PC-9 (cell line): ENCODE measurements at places on chromosomes 13 and 19.

DNA sequence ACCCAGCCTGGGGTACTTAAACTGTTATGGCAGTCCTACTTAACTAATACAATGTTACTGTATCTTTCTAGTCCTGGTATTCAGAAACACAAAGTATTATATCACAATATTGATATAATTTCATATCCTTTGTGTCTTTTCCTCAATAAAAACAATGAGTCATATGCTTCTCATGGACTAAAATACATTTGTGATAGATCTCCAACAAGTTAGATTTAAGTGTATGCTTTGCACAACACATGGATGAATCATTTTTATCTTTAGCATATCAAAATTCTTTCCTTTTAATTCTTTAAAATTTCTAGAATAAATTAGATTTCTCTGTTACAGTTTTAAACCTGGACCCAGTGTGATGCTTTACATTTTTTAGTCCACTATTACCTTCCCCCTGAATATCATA is 1357.8 kb upstream of the ATXN8OS start:
- DNase-seq: no peak

DNA sequence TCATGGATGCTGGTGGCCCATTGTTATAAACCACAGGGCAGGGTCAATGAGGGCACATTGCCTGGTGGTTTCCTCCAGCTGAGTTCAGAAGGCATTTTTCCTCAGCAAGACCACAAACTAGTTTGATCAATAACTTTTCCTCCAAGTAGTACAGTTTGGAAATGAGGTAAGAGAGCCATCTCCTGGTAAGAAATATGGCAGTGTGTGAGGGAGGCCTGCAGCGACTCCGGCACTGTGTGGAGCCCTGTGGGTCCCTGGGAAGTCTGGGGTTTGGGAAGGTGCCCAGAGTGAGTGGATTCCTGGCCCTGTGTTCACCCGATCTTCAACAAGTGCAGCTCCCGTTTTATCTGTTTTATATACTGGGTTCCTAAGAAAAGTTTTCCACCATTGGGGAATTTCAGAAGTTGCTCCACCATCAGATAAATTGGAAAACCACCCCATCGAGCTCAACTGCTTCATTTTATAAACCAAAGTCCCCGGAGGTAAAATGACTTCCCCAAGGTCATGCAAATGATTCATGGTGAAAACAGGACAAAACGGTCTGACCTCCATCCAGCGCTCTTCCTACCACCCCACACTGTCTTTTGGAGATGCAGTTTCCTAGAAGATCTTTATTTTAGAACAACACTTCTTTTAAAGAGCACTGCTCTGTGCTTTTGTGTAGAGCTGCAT is 148.4 kb downstream of the KATNAL1 start:
- no peak for DNase-seq

DNA sequence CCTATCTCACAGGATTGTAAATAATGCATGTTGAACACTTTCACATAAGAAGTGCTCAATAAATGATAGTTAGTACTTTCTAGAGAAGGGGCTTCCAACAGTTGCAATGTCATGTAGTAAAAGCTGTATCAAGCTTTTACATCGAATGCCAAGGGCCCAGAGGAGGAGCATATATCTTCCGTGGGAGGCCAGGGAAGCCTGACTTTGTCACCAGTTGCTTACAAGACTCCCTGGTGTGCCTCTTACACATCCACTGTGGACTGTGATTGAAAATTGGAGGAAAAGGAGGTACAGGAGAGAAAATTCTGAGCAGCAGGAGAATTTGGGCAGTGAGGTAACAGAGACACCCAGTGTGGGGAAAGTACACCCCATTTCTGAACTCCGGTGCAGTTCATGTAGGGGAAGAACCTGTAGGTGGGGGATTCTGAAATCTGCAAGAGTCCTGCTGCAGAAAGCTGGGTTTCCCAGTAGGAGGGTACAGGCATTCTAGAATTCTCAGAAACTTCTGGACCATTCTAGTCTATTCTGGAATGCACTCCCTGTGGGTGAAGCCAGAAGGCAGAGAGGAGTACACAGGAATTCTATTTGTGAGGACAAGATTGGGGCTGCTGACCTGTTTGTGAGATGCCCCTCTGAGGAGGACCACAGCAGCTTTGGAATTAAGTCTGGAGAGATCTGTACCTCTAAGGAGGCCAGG is 54.0 kb downstream of the ALOX5AP start:
- DNase-seq: no peak

- DNase-seq: no peak
Observed at GRCh38 chr19:6999933-7000332, 21.3 kb downstream of the MBD3L2B start.

DNA sequence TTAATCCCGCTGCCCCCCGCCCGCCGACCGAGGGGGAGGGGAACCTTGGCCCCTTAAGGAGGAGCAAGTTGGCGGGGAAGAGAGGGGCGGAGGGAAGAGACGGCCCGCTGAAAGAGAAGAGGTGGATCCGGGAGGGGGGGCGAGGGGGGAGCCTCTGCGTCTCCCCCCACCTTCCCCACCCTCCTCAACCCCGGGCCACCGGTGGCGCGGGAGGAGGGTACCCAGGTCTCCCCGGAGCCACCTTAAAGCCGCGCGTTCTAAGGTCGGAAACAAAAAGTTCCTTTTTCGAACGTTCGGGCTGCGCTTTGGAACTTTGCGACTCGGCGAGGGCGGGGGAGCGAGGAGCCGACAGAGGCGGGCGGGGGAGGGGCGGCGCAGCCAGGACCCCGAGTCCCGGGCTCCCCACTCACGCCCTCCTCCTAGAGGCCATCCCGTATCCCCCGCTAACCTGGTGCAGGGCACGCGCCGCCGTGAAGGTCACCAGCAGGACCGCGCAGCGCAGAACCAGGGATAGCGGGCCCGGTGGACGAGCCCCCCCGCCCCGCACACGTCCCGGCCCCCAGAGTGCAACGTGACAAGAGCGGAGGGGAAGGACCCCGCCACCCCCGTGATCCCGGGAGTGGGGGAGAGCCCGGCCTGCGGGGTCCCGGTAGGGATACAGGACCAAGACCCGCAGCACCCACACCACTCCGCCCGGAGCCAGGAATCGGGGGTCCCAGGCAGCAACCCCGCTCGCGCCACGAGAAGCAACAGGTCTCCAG is 659 bp downstream of the ERF start:
- DNase-seq: no peak

- DNase-seq: no peak
Observed at GRCh38 chr19:18023622-18024251, 15.8 kb downstream of the ARRDC2 start.

DNA sequence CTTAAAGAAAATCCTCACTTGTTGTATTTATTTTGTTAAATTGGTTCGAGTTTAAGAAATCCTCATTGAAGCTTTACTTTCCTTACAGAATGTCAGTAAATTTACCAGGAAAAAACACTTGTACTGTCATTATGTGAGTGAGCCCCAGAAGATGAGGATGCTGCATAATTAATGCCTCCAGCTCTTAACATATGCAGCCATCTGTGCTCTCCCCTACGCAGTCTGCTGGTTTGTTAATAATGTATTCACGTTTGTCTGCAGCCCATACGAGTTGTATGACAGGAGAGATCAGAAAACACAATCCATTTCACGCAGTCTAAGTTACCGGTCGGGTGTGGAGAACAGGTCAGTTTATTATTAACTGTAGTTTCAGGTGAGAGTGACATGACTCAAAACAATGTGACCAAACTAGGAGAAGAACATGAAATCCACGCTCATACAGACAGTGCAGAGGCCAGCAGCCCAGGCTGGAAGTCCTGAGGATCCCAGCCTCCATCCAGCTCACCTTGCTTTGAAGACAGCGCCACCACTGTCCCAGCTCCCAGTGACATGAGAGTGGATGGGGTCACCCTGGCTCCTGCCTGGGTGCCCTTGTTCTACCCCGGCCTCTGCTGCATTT is 19.8 kb upstream of the ATP11A start:
- no peak for DNase-seq
